Naive thymus-derived CD8-positive, alpha-beta T cell (primary cell): ENCODE measurements at places on chromosomes 2 and 18.

- no peak for DNase-seq
These were observed 4.0 kb downstream of the PDE1A start for GRCh38 chr2:182422864-182423263.

DNA sequence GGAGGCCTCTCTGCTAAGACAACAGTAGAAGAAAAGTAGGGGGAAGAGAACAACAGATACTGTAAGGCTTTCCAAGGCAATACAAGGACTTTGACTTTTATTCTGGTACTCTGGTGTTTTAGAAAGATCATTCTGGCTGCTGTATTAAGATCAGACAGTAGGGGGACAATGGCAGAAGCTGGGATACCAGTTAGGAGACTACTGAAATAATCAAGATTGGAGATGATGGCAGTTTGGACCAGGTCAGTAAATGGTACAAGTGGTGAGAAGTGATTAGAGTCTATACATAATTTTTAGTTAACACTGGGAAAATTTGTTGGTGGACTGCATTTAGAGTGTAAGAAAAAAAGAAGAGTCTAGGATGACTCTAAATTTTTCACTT is 139.7 kb downstream of the ROCK1 start:
- no peak for DNase-seq

DNA sequence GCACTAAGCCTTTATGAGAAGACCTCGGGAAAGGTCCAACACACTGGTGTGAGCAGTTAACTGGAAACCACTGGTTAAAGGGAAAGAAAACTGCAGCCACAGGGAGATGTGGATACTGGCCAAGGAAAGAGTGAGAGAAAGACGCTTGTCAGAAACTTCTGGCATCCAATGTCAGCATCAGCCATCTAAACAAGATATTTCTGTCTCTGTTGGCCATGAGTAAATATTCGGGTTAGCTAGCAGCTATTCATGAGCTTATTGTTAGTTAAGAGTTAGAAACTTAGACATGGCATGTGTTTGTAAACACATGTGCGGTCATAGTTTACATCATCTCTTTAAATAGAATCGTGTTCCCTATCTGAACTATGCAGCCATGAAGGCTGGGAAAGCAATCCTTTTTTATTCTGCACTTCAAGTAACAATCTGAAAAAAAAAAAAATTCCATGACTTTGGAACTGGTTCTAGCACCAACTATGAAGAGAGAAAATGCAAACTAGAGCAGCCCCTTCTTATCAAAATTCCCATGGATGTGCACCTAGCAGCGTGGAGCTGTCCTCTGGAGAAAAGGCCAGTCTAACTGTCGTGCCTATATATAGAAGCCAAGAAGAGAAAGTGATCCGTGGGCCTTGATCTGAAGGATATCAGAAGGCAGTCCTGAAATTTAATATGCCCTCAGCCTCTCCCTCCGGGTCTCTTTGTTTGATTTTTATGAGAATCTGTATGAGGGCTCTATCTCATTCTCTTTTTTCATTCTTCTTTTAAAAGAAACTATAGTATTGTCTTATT is 84.0 kb upstream of the RFX8 start:
- no peak for DNase-seq

- no peak for DNase-seq
These were observed 152.8 kb downstream of the BCL11A start for GRCh38 chr2:60400462-60401246.

- DNase-seq: no peak
These were observed 35.4 kb downstream of the INSIG2 start for GRCh38 chr2:118123561-118124232.

DNA sequence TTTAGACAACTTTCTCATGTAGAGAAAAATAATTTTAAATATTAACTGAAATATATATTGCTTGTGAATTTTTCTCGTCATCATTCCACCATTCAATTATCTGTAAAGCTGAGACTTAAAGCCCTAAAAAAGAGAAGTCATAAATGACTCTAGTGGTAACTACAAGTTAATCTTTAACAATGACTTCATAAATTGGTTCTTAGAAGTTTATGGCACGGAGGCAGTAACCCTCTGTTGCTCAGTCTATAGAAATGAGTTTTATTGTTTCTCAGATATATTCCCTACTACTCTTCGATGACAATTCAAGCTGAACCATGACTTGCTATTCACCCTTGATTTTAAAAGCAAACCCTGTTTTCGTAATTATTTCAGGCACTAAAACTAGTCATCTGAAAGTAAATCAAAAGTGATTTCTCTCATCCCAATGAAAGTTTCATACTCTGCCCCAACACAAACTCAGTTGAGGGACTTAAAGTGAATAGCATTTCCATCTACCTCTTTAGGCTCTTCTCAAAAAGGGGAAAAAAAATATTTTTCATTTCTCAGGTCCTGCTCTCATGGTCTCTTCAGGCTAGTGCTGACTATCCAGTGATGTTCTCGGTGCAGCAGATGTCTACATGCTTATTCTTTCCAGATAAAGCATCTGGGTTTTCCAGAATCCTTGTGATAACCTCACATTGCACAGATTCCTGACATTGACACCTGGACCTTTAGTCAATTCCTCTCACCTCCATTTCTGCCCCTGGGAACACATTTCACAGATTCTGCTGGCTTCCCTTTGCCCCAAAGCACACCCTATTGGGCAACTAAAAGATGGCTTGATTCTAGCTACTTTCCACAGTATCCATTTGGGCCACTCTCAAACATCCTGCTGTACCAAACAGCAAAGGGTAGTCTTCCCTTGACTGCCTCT is 207.8 kb upstream of the LRATD1 start:
- DNase-seq: no peak

DNA sequence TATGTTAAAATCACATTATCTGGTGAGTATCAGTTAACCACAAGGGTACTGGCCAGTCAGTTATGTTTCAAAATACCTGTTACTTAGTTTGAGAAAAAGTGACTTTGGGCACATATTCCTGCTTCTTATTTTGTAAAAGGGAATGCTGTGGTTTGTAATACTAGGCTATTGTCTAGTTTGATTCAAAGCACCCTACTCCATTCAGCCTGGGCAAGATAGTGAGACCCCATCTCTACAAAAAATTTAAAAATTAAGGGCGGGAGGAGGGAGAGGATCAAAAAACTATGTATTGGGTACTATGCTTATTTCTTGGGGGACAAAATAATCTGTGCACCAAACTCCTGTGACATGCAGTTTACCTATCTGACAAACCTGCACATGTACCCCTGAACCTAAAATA is 18.9 kb downstream of the MBD5 start:
- DNase-seq: no peak

- no peak for DNase-seq
These were observed 32.8 kb upstream of the IL1B start for GRCh38 chr2:112869258-112869842.

DNA sequence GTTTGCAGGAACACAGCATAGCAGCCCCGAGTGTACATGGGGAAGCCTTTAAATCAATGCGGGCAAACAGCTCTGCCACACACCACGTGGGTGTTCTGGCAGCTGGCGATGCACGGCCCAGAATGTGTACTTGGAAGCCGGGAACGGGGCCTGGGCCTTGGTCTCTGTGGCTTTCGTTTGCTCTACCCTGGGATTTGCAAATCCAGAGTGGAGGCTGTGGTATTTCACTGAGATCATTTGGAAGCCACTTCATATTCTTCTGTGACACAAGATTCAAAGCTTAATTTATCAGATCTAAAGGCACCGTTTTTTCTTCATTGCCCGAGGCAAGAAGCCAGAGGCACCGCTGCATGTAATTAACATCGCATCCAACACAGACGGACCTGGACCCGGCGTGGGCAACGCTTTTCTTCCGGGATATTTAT is 246.3 kb upstream of the MYT1L start:
- no peak for DNase-seq

- DNase-seq: no peak
These were observed 849 bp upstream of the ITGB6 start for GRCh38 chr2:160200921-160201320.

GRCh38 chr2:215479536-215480240 is 43.8 kb upstream of the FN1 start:
- no peak for DNase-seq

- no peak for DNase-seq
These were observed 422.8 kb upstream of the ZEB2 start for GRCh38 chr2:144942516-144943256.

DNA sequence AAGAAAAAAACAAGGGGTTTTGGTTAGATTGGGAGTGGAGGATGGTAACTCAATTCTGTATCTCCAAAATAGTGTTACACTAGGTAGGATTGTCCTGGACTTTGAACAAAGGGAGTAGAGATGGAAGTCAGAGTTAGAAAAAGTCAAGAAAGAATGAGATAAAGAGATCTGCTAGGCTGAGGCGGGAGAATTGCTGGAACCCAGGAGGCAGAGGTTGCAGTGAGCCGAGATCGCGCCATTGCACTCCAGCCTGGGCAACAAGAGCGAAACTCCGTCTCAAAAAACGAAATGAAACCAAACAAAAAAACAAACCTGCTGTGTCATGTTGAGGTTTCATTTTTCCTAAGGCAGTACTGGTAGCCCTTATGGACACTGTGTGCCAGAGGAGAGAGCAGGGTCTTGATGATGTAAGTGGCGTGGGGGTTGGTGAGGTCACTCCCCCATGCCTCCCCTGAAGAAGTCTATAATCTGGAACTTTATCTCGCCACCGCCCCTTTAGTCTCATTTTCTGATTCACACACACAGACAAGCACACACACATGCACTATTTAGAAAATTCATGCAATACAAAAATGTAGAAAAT is 10.5 kb downstream of the DRC1 start:
- DNase-seq: no peak

- no peak for DNase-seq
These were observed 133.2 kb upstream of the TMEM18 start for GRCh38 chr2:810397-810796.

DNA sequence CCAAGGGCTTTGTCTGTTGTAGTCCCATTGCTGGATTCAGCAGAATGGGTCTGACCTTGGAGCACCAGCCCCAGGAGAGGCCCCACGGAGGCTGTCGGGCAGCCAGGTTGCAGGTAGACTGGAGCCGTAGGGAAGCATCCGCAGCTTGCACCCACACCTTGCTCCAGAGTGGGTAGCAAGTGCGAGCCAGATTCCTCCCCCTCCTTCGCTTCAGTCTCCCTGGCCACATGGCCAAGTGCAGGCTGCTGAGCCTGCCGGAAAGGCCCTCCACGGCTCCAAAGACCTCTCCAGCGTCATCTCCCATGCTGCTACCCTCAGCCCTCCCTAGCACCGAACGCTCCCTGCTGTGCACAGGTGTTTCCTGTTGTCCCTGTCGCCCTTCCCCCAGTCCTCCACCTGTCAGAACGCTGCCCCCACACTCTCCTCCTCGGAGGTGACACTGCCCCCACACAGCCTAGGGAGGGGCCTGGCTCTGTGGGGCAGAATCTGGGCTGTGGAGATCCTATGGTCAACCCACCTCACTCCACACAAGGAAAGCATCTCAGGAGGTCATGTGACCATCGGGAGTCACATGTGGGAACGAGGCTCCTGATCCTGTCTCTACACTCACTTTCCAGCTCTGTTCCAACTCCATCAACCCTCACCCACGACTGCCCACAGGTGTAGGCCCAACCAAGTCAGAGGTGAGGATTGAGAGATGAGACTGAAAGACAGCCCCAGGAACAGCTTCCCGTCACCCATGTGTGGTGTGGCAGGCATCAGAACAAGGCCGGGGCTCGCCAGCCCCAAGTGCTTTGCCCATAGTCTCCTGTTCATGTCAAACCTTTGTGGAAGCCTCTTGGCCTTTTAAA is 8.3 kb downstream of the KCNF1 start:
- no peak for DNase-seq

- DNase-seq: no peak
These were observed 1.1 kb downstream of the MAPK4 start for GRCh38 chr18:50560681-50561629.

DNA sequence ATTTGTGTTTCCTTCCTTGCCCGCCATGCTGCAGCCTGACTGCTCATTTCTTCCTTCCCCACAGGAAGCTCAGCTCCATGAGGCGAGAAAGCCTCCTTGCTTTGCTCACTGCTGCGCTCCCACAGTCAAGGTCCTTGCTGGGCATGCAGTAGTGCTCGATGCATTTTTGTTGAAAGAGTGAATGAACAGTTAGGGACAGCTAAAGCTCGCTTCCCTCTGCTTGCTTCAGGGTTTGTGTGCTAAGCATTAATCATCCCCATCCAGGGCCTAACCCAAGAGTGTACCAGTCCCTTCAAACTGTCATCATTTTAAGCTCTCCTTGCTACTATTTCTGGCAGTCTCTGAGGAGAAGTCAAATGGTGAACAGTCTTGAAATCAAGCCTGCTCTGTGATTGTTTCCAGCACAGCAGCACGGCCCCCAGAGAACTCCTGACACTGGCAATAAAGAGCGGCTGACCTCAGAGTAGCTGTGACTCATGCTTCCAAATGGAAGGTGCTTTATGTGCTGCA is 171.7 kb upstream of the SOX11 start:
- DNase-seq: no peak

GRCh38 chr2:102737431-102737830 is 24.4 kb upstream of the TMEM182 start:
- no peak for DNase-seq

DNA sequence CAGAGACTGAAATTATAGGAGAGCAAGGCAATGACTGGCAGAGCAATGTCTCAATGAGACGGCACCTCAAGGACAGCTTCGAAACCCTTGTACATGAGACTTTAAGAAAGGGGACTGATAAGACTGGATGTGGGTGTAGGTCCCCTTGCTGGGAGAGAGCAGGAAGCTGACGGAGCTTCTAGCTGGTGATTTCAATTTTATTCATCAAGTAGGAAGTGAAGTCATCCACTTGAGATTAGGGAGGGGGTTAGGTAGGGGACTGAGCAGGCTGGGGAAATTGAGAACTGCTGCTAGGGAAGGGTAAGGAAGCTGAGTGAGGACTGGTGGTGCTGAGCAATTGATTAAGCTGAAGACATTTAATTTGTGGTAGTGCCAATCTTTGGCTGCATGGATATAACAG is 99.5 kb upstream of the ITGB6 start:
- DNase-seq: no peak

DNA sequence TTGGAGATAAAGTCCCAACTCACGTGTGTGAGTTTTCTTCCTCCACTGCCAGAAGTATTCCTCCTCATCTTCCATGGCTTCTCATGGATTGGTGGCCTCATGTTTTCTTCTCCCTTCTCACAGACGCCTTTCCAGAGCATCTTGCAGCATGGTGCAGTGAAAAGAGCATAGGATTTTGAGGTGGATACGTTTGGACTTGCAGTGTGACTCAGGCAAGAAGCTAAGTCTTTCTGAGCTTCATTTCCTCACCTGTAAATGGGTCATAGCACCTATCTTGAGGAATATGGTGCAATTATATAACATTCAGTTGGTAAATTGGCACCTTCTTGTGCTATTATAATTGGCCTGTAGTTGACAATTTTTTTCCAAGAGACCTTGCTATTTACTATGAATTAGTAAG is 247.6 kb downstream of the RDH14 start:
- no peak for DNase-seq
